ENCODE measurements at places on chromosomes 4 and X.

DNA sequence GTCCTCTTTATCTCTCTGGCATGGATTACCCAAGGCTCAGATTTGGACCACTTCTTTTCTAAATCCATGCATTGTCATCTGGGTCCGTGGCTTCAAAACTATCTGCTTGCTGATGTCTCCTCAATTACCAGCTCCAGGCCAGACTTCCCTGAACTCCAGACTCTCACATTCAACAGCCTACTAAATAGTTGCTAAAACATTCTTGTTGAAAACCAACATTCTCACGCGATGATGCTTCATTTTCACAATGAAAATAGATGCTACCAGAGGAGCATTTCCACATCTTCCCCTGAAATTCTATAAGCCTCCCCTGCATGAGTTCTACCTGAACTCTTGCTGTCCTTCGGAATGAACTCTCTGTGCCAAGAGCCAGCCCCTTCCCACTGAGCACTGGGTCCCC is 5.2 kb upstream of the TLR6 start:
- DNase-seq = no peak

GRCh38 chr4:143282211-143282707 is 54.4 kb upstream of the GAB1 start:
- no peak for DNase-seq

GRCh38 chr4:102713096-102713495 is 47.7 kb downstream of the MANBA start:
- DNase-seq = no peak

GRCh38 chr4:77819843-77820648 is 878 bp upstream of the CNOT6L start:
- DNase-seq = peak; percentile 92

DNA sequence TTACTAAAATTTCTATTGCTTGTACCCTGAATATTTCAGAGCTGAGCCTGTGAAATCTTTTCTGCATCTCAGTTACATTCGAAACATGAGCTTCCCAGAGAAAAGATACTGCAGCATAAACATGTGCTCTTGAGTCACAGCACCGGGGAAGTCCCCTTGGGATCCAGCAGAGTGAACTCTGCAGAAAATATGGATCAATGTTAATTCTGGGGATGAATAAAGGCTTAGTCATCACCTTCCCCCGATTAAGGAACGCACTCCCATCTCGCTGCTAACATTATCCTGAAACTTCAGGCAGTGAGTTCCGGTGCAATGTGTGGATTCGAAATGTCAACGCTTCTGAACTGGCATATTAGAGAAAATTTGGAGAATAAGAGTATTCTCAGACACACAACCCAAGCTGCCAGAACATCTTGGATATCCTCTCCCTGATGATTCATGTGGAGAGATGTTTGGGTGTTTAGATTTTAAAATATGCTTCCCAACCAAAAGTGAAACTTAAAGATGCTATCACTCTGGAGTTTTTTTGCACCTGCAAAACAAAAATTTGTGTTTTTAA is 90.8 kb downstream of the IRF2 start:
- peak; percentile 10 for DNase-seq

- peak; percentile 16 for DNase-seq
Observed at GRCh38 chr4:111652236-111652635, 493.0 kb upstream of the FAM241A start.

DNA sequence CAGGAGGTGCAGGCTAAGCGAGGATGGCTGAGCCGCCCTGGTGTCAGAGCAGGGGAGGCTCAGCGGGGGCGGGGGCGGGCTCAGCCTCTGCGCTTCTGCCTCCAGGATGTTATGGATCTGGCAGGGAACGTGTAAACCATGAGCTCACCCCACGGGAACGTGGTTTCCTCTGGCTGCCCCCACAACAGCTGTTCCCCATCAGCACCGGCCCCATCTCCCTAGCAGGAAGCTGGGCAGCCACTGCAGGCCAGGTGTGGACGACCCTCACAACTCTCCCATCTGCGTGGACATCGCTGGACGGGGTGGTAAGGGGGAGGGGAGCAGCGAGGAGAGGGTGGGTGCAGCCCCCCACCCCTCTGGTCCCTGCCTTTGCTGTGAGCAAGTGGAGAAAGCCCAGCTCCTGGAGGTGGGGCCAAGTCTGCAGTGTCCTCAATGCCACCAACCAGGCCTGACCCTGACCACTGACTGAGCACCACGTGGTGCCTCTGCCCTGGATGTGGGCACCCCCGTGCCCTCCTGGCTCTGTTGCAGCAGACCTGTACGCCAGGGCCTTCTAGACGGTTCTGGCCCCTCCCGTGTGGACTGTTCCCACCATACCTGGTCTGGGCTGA is 28.1 kb upstream of the SPON2 start:
- no peak for DNase-seq

- DNase-seq = no peak
Observed at GRCh38 chr4:83331956-83332355, 2.7 kb downstream of the HPSE start.

GRCh38 chr4:164212134-164212533 is 541.8 kb upstream of the SMIM31 start:
- DNase-seq = no peak

- peak; percentile 36 for DNase-seq
Observed at GRCh38 chr4:140971077-140971792, 162.0 kb downstream of the RNF150 start.

GRCh38 chr4:111838406-111838930 is 306.8 kb upstream of the FAM241A start:
- peak; percentile 36 for DNase-seq

- no peak for DNase-seq
Observed at GRCh38 chrX:149916745-149917392, 12.5 kb upstream of the HSFX4 start.

- no peak for DNase-seq
Observed at GRCh38 chr4:98529970-98530569, 128.3 kb downstream of the TSPAN5 start.

GRCh38 chrX:118503260-118504041 is 7.8 kb downstream of the DOCK11 start:
- DNase-seq = no peak

- DNase-seq = peak; percentile 36
Observed at GRCh38 chr4:59094505-59094904, 1984.3 kb upstream of the IGFBP7 start.

- no peak for DNase-seq
Observed at GRCh38 chr4:6824071-6824470, 41.5 kb downstream of the KIAA0232 start.

DNA sequence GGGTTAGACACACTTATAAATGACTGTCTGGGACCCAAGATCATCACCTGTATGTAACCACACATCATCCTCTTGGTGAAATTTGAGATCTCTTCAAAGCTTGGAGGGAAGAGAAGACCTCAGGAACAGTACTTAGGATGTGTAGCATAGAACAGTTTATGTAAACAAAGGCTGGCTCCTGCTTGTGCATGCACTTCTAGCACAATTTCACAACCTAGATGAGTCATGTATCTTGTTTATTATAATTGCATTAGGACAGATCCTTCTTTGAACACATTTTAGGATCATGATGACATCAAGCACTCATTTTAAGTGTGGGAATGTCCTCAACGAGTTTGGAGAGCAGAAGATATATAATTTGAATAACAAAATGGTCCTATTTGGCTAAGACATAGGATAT is 26.3 kb upstream of the ZMAT1 start:
- DNase-seq = no peak

DNA sequence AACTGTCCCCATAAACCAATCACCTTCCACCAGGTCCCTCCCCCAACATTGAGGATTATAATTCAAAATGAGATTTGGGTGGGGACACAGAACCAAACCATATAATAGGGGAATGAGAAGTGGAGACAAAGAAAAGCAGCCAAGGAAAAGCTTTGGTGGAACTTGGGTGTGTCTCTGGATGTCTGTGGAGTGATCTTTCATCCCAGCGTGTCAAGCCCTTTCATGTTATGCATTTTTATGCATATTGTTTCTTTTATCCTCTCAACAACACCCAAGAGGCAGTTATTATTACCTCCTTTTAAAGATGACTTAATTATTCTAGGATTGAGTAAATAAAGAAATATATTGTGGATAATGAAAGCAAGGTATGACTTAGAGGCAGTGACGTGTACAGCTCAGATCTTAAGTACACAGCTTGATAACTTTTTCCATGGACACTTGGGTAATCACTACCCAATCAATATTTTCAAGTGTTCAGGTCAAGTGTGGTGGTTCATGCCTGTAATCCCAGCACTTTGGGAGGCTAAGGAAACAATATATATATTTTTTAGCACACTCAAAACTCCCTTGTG is 42.6 kb upstream of the HOPX start:
- no peak for DNase-seq

DNA sequence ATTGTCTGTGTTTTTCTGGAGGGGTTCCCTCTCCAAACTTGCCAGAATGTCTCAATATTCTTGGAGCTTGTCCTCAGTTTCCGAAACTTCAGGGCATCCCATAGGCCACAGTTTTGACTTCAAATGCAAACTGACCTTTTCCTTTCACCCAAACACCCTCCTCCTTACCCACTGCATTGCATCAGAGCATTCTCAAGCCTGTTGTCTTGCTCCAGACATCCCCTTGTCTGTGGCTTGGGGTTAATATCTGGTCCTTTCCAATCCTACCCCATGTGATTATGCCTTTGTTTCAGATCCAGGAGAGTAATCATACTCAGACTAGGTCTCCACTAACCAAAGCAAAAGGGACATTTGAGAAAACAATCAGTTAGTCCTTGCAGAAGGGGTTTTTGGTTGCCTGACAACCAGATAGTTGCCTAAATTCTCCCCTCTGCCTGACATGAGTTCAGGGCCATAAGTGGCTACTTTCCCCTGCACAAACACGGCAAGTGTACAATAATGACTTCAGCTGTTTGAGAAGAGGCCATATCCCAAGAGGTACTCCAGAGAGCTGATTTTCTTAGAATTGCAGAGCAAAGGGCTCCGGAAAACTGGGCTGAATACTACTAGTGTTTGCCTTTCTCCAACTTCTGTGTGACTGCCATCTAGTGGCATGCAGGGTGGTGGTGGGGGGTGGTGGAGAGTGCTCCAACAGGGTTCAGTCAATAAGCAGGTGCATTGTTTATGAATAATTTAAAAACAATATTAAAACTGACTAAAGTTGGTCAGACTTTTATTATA is 130.2 kb downstream of the CHRDL1 start:
- DNase-seq = peak; percentile 52

GRCh38 chr4:7434766-7435150 is at the start of gene PSAPL1:
Gene PSAPL1 (minus strand): TSS chr4:7434930. CDS start chr4:7434879, 51 bp downstream.
- DNase-seq = peak; percentile 9

GRCh38 chr4:61531188-61531587 is 331.1 kb downstream of the ADGRL3 start:
- DNase-seq = peak; percentile 89

GRCh38 chr4:123653236-123653635 is 256.6 kb downstream of the SPRY1 start:
- DNase-seq = no peak

- no peak for DNase-seq
Observed at GRCh38 chrX:40504801-40505605, 75.8 kb upstream of the ATP6AP2 start.

- no peak for DNase-seq
Observed at GRCh38 chrX:42188730-42189129, 265.4 kb upstream of the CASK start.

DNA sequence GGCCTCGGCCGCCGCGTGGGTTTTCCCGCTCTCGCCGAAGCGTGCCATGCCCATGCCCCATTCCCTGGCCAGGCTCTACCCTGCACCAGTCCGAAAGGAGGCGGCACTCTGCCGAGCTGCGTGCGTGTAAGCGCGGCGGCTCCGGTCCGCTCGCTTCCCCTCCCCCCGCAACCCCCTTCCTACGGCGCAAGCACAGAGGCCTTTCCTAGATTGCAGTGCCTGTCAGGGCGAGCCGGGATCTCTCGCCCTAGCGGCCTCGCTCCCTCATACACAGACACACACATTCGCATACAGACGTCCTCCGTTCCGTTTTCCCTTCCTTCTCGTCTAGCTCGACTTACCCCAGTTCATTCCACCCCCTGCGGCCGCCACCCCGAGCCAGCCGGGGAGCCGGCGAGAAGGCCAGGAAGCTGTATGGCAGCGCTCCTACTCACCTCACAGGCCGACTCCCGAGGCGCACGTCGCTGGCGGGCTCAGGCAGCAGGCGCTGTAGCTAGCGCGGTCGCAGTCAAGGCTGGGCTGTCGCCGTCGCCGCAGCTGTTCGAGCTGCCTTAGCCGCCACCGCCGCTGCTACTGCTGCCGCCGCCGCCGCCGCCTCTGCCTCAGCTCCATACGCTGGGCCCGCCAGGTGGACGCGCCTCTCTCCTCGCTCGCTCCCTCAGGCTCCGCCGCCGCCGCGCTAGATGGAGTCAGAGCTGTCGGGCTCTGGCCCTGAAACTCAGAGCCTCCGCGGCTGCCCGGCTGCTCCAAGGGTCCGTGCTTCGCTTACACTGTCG is 615 bp downstream of the NEXMIF start:
- DNase-seq = peak; percentile 45

GRCh38 chrX:154136627-154137161 is 7.3 kb upstream of the OPN1LW start:
- DNase-seq = peak; percentile 74

DNA sequence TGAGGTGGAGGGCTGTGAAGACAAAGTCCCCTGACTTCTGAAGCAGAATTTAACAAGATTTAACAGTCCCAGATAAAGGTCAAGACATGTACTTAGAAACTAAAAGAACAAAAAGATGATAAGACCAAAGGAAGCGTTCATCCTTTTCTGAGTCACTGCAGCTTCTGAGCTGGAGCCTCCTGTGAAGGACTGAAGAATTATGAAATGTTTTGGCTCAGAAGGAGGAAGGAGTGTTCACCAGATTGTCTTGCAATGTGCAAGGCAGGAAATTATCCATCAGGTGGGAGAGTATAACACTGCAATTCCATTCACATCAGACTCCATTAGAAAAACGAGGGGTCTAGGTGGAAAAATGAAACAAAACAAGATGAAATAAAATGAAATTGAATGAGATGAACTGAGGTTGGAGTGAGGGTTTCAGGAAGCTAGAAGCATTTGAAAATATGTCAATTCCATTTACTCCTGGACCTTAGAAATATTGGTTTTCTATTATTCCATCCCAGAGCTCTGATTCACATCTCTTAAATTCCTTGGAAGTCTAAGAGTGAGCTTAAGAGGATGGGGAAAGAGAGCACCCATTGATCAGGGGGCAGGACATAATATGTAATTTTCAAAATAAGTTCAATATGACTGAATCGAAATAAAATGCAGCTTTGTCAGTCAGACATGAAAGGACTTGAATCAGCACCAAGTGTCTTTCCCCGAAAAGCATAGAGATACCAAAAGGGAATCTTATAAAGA is 186.1 kb upstream of the LNX1 start:
- no peak for DNase-seq

Data from NCI-H69 (cell line).